Activated CD8-positive, alpha-beta memory T cell treated with anti-CD3 and anti-CD28 coated beads for 48 hours (primary cell): ENCODE measurements at places on chromosomes 1 and 21.

- DNase-seq, result no peak
Measured at GRCh38 chr1:240455228-240455821, 156.6 kb downstream of the GREM2 start.

DNA sequence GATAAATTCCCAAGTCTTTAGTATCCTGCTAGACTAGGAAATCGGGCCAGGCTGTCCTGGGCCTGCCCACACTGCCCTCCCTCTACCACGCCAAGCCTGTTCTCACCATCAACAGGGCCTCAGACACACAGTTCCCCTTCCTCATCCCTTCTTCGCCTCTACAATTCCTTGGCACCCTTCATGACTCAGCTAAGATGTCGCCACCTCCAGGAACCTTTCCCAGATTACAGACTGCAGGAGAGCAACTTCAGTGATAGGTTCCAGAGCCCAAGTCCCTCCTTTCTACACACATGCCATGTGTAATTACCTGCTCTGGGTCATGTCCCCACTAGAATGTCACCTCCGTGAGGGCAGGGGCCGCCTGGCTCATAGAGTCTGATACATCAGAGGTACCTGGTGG lies 3.3 kb downstream of the RIMS3 start:
- DNase-seq, result no peak

DNA sequence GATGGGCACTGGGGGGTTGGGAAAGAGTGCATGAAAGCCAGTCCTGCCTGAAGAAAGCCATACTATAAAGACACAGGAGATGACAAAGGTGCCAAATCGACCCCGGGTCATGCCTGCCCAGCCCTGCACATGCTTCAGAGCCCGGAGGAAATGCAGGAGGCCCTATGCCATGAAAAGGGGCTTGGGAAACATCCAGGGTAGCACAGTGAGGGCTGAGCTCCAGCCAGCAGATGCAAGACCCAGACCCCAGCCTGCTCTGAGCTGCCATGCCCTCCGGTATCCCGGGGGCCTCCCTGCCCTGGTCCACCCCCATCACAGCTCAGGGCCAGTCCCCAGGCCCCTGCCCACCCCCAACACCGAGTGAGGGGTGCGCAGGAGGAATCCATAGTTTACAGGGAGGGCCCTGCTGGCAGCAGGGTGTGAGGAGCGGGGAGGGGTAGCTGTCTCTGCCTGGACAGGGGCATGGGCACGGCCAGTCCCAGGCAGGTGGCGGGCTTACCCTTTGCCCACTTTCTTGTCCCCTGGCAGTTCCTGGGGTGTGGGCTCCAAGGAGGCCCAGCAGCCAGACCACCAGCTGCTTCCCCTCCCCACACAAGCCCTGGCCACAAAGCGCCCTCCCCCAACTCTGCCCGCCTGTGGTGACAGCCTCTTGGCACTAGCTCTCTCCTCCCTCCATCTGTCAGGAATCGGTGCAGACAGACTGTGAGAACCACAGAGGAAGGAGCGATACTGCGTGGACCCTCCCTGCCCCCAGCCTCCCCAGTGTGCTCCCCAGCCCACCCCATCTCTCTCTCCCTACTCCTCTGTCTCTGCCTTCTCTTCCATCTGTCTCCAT lies 16.8 kb downstream of the LRP8 start:
- no peak for DNase-seq

DNA sequence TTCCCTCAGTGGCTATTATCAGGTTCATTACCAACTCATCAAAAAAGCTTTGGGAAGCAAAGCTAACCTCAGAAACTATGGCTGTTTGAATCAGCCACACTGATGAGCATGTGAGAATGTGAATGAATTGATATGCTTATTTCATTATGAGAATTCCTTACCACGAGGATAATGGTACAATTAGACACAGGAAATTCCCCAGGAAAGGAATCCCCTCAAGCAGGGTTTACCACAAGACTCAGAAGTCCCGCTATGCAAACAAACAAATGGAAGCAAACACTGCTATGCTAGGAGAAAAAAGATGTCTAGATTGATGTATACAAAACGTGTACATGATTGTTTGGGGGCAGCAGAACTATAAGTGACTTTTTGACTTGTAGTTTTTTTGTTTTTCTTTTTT lies 205.0 kb downstream of the HMCN1 start:
- DNase-seq, result no peak

- DNase-seq, result no peak
Measured at GRCh38 chr1:238789916-238790667, 596.3 kb upstream of the CHRM3 start.

DNA sequence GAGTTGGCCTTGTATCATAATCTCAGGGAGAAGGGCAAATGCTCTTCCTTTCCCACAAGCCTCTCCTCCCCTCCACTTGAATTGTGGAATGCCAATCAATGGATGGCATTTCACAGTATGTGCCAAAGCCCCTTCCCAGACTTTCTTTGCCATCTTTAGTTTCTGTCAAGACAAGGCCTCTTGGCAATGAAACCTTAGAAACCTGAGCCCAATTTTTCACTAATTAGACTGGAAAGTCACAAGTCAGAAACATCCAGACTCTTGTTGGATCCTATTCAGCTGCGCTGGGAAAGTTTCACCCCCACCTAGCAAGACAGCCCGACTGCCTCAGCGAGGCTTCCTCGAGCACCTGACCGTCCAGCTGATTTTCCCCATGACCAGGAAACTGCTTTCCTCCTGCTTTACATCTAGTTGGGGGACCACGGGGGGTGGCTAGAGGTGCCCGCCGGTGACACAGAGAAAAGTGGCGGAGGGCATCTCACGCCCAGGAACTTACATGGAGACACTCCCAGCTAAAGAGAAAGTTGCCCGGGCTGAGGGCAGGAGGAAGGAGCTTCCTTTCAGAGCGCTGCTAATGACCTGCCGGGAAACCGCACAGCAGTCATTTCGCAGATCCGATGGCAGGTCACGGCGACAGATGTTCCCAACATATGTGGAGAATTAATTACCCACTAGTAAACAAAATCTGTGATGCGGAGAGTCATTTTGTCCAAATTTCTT lies 302.6 kb upstream of the RRP15 start:
- DNase-seq, result no peak

- no peak for DNase-seq
Measured at GRCh38 chr1:184929711-184930202, 44.6 kb downstream of the NIBAN1 start.

DNA sequence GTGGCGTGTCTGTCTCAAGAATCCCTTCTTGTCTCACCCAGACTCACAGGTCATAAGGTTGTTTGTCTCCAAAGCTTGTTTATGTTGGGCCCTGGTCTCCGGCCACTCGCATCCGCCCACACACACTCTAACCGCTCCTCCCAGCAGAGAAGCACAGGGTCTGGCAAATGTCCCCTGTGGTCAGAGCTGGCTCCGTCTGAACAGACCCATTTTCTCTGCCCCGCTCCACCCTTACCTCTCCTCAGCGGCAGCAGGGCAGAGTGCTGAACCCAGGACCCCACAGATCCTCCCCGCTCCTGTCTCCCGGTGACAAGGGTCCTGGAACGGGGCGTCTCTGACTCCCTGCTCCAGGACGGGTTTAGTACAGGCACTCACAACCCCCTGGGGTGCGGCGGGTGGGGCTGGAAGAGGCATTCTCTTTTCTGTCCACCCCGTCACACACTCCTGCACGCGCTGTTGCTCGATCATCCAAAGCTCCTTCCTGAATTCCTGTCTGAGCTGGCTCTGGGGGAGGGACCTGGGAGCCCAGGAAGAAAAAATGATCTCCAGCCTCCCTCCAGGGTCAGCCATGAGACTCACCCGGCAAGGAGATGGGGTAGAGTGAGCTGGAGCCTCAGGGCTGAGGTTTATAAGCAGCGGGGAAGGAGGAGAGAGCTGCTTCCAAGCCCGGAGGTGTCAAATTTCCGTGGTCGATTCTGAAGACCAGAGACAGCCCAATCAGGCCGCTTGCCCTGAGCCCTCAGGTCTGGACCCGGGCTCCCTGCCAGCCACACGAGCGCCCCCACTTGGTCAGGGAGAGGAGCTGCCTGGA lies at the start of gene S100A13:
S100A13 (minus strand) TSS at position 602 of the 811 bp plus-strand sequence. CDS start 1,033 bp downstream, outside the sequence.
- DNase-seq, result no peak

- no peak for DNase-seq
Measured at GRCh38 chr1:221881805-221882581, 140.1 kb upstream of the DUSP10 start.

DNA sequence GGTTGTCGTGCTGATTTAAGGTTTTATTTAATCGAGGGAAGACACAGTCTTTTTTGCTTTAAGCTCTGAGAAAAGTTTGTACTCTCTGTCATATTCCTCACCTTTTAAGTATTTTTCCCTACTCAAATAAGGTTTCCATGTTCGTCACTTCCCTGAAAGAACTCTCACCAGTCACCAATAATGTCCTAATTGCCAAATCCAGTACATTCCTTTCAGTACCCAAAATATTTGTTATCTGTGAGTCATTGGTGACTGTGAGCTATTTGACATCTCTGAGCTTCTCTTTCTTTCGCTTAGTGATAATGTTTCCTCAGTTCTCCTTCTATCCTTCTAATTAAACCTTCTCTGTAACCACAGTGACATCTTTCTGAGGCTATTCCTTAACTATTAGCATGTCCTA lies 874.2 kb upstream of the ADGRL2 start:
- DNase-seq, result no peak

GRCh38 chr1:175185903-175186302 lies 6.7 kb downstream of the KIAA0040 start:
- DNase-seq, result no peak

DNA sequence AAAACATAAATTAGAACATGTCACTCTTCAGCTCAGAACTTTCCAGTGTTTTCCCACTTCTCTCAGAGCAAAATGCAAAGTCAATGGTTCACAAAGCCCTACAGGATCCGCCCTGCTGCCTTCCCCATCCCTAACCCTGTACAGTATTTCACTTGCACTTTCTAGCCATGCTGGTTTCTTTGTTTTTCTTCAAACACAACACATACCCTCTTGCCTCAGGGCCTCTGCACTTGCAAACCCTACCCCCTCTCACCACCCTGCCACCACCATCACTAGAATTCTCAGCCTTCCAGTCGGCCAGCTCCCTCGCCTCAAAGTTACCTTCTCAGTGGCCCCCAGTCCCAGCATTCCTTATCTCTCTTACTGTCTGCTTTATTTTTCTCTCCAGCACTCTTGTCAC lies 17.6 kb downstream of the TEX35 start:
- no peak for DNase-seq

DNA sequence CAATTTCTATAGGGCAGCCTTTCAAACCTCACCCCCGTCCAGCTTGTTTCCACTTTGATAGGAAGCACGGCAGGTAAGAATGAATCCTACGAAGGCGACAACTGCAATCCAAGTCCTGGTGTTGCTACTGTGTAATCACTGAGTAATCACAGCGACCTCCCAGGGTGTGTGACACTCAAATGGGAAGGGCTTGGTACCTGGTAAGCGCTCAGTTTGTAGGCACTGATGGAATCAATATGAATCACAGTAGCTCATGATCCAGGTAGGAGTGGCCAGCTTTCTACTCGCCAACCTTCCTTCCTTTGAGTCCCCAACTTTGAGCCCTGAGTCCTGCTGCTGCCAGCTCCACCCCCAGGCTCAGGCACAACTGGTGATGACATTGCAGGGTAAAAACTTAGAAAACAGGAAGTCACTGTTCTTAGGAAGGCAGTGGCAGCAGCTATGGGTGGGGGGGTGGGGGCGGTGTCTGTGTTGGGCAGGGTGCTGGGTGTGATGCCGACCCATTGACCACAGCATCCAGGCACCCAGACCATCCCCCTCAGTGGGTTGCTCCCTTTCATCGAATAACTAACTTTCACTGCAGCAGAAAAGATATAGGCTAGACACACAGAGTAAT lies 70.7 kb downstream of the CD247 start:
- DNase-seq, result peak; percentile 54

DNA sequence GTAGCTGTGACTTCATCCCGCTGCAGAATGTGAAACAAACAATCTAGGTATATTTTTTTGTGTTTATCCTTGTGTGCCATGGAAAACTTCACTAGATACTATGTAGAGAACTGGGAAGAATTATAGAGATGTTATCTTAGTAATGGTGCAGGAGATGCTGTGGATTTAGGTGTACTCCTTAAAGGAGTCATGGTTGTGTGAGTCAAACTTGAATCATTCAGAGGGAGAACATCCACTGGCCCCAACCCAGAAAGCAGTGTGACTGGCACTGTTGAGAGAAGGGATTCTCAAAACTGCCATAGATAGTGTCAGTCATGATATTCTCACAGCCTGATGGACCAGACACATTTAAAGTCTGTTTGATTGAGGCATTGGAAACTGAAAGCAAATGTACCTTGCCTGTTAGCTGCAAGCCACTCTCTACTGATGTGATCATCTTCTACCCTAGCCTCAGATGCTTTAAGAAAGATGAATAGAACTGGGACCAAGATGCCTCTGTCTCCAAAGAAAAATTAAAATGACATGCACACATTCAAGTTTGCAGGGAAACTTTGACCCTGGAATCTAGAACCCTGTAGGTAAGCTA lies 754.6 kb downstream of the MRPL39 start:
- no peak for DNase-seq

DNA sequence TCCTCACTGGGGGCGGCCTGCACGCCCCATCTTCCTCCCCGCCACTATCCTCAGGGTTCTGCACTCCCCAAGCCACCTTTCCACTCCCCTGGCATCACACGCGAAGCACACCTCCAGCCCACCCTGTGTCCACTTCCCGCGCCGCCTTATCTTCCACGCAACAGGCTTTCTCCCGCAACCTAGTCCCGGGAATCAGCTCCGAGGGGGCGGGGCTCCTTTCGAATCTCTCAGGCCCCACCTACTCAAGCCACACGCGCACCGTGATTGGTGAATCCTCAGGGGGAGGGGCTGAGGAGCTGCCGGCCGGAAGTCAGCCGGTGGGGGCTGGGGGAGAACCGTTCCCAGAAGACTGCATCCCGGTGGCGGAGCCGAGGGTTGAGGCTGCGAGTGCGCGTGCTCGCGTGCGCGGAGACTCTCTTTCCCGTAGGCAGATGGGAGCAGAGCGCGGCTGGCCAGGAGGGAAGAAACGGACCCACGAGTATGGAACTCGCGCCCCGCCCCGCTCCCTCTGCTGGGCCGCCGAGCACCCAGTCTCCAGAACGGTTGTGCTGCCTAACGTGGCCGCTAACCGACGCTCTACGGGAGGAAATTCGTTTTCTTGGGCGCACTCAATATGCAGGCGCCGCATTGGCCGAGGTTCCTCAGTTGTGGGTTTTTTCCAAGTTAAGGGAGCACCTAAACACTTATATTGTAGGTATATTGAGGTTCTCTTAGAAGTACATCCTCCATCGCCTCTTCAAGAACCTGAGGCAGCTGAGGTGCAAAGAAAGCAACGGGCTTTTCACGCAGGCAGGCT lies at the start of gene PSRC1:
PSRC1 (minus strand) TSS at position 194 of the 796 bp plus-strand sequence.
- peak; percentile 74 for DNase-seq

GRCh38 chr21:35045542-35046262 lies 3.4 kb downstream of the RUNX1 start:
- DNase-seq, result no peak

DNA sequence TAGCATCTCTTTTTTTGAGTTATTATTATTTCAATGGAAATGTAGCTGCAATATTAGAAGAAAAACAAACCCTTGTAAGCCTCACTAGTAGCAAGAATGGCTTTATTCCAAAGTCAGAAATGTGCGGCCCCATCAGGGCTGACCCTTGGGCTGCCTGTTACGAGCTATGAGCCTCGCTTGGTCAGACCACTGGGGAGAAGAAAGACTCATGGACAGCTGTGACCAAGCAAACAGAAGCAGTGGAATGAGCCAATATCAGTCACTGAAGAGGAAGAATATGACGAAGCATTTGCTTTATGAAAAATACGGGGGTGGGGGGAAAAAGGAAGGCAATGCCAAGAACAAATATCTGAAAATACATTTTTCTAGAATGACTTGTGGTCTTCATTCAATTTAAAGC lies 504.5 kb downstream of the LMO4 start:
- no peak for DNase-seq

- no peak for DNase-seq
Measured at GRCh38 chr1:9228609-9229008, 6.0 kb upstream of the H6PD start.

GRCh38 chr1:180402551-180402950 lies 99.8 kb downstream of the ACBD6 start:
- DNase-seq, result no peak

- peak; percentile 19 for DNase-seq
Measured at GRCh38 chr1:119613769-119614720, 34.0 kb downstream of the ZNF697 start.
